ENCODE measurements at places on chromosomes 1 and 21. TPM values are rescaled to one million over a fixed set of nuclear protein-coding genes. Genes with fewer than 3 reads are reported as not detected.

- DNase-seq: no peak
- no peaks in the 10 kb centered on the region for H3K27me3 ChIP-seq
- no peaks in the 10 kb centered on the region for H3K36me3 ChIP-seq
- no peak overlapping the region for H3K4me3 ChIP-seq
- no peak overlapping the region for H3K27ac ChIP-seq
Observed at GRCh38 chr1:201603613-201604232, 64.8 kb downstream of the NAV1 start.

- H3K27me3 ChIP-seq: no peaks in the 10 kb centered on the region
- peak overlapping the region; percentile 84 for H3K4me3 ChIP-seq
- H3K27ac ChIP-seq: peak overlapping the region; percentile 99
- H3K36me3 ChIP-seq: no peaks in the 10 kb centered on the region
- H3K4me1 ChIP-seq: peaks cover 3% of the 10 kb centered on the region
- DNase-seq: no peak
Observed at GRCh38 chr1:111140680-111140967, 601 bp downstream of the CEPT1 start.

DNA sequence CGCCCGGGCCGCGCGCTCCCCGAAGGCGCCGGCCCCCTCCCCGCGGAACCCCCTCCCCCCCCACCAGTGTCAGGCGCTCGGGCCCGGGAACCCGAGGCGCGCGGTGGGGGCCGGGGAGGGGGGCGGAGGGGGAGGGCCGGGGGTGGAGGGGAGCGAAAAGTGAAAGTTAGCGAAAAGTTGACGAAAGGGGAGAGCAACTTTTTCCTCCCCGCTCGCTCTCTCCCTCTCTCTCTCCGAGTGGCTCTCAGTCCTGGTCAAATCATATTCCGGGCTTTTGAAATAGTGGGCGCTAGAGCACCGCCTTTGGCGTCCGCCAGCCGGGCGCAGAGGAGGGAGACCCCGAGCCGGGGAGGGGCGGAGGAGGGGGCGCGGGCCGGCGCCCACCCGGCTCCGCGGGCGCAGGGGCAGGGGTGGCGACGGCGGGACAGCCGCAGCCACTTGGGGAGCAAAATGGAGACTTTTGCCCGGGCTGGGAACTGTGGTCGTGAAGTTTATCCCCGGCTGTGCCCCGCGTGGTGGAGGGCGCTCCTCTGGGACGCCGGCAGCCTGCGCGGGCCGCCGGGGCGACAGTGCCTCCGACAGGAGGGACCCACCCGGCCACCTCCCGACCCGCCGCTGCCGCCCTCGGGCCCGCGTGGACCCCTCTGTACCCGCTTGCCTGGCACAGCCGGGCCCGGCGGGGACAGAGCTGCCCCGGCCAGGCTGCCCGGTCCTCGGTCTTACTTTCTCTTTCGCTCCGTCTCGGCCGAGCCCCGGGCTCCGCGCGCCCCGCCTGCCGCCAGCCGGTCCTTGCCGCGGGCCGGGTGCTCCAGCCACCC is 697 bp downstream of the PRDM16 start:
- no peaks in the 10 kb centered on the region for H3K36me3 ChIP-seq
- DNase-seq: no peak
- peaks cover 57% of the 10 kb centered on the region for H3K27me3 ChIP-seq
- H3K4me3 ChIP-seq: peak overlapping the region; percentile 49

GRCh38 chr1:85240643-85241042 is 18.8 kb downstream of the C1orf52 start:
- no peak for DNase-seq
- peaks cover 7% of the 10 kb centered on the region for H3K4me1 ChIP-seq

DNA sequence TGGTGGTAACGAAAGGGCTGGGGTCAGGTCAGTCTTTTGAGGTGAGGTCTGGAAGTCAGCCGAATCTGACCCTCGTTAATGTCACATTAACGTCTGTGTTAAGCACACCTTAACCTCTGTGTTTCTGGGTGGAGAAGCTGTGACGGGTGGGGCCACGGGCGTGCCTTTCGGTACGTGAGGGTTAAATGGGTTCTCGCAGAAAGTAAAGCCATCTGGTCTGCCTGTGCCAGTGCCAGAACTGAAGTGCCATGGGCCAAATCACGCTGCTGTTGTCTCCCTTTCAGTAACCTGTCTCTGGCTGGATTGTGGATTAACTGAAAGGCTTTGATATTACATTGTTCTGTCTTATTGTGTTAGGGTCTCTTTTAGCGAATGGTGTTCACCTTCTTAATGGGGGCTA is 14.4 kb downstream of the URB2 start:
- no peak overlapping the region for H3K27ac ChIP-seq
- no peak for DNase-seq
- H3K27me3 ChIP-seq: no peaks in the 10 kb centered on the region
- H3K4me3 ChIP-seq: no peak overlapping the region

DNA sequence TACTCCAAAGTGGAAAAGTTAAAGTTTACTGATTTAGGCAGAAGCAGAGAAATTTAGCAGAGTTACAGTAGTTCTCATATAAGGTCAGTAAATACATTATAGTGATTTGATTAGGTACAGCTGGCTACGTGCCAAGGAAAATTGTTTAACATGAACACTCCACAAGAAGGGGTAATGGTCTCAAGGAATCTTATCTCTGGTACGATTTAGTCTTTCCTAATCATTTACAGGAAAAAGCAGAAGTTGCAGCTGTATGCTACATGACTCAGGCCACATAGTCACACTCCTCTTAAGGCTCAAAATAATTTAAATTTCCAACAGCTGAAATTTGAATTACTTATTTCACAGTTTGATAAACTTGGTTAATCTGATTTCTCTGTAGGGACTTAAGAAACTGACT is 36.9 kb upstream of the OR2B11 start:
- H3K27me3 ChIP-seq: no peaks in the 10 kb centered on the region
- H3K27ac ChIP-seq: no peak overlapping the region
- no peak overlapping the region for H3K4me3 ChIP-seq
- DNase-seq: no peak

DNA sequence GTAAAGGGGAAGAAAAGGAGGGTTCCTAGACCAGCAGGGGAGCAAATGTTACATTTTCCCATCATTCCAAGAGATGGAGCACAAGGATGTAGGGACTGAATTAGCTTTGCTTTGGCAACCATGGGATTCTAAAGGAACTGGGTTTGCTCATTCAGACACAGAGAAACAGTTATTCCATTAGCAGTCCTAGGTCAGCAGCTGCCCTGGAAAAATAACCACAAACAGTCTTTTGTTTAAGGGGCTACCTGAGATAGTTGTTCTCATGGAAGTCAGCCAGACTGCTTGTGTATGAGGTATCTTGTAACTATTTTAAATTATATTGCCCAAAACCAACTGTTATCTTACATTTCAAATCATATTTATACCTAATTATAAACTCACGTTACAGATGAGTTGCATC is 58.4 kb upstream of the VCAM1 start:
- no peak for DNase-seq
- H3K4me1 ChIP-seq: no peaks in the 10 kb centered on the region
- no peak overlapping the region for H3K27ac ChIP-seq
- H3K4me3 ChIP-seq: no peak overlapping the region
- no peaks in the 10 kb centered on the region for H3K36me3 ChIP-seq
- no peaks in the 10 kb centered on the region for H3K27me3 ChIP-seq

DNA sequence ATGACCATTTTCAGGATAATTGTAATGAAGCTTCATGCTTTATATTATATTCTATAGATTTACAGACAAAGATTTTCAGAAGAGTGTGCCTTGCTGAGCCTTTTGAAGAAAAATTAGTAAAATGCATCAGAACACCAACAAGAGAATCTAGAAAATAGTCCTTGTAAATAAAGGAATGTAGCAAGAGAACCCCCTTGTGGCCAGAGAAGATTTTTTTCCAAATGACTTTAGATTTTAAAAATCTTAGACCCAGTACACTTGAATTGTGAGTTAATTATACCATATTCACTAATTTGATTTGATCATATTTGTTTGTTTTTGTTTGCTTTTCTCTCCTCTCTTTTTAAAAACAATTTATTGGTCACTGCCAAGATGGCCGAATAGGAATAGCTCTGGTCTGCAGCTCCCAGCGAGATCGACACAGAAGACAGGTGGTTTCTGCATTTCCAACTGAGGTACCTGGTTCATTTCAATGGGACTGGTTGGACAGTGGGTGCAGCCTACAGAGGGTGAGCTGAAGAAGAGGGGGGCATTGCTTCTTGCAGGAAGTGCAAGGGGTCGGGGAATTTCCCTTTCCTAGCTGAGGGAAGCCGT is 12.8 kb upstream of the IFI44L start:
- no peaks in the 10 kb centered on the region for H3K27me3 ChIP-seq
- no peak overlapping the region for H3K27ac ChIP-seq
- no peak for DNase-seq
- H3K4me3 ChIP-seq: no peak overlapping the region

DNA sequence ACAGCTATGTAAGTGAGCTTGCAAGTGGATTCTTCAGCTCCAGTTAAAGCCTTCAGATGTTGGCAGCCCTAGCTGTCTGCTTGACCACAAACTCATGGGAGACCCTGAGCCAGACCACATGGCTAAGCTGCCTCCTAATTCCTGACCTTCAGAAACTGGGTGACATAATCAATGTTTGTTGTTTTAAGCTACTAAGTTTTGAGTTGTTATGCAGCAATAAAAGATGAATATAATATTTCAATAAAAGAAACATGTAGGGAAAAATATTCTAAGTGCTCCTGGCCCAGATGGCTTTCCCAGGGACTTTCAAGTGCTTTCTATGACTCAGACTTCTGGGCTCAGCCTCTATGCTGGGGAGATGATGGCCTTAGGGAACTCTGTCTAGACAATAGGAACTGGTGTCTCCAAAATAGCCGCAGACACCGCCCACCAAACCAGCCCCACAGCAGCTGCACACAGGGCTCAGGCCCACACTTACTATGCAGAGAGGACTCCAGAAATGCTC is 20.3 kb upstream of the AZIN2 start:
- no peak overlapping the region for H3K27ac ChIP-seq
- no peak overlapping the region for H3K4me3 ChIP-seq
- no peaks in the 10 kb centered on the region for H3K27me3 ChIP-seq
- DNase-seq: no peak
- no peaks in the 10 kb centered on the region for H3K36me3 ChIP-seq

DNA sequence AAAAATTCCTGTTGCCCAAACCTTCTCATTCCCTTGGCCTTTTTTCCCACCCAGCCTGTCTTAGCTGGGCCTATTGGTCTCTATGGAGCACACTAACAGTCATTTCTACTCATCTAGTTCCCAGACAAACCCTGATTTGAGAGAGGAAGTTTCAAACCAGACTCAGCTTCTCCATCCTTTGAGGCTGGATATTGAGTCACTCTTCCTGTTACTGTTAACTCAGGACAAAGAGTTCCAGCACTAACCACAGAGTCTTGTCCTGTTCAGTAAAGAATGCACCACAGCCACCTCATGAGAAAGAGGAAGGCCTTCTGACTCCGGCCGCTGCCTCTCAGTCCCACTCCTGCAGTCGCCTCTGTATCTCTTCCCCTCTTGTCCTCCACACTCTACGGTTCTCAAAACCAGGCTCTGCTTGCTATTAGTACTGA is 137.8 kb downstream of the PTPRC start:
- H3K27me3 ChIP-seq: no peaks in the 10 kb centered on the region
- H3K36me3 ChIP-seq: no peaks in the 10 kb centered on the region
- peak overlapping the region; percentile 51 for H3K27ac ChIP-seq
- H3K4me3 ChIP-seq: no peak overlapping the region
- H3K4me1 ChIP-seq: no peaks in the 10 kb centered on the region
- DNase-seq: no peak

DNA sequence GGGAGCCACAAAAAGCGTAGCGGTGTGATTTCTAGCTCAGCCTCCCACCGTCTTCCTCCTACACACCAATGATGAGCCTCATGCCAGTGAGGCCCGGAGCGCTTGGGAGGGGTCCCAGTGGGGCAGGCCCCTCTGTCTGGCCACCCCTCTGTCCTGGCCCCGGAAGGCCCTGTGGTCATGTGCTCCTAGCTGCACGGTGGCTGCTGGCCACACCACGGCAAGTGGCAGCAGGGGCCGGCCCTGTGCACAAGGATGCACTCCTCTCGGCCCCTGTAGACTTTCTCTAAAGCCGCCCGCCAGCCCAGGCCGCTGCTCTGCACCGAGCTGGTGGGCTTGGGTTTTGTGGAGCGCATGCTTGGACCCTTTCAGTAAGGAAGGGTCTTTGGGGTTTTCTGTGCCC is 53.6 kb downstream of the KCNAB2 start:
- H3K4me3 ChIP-seq: no peak overlapping the region
- no peaks in the 10 kb centered on the region for H3K4me1 ChIP-seq
- H3K36me3 ChIP-seq: no peaks in the 10 kb centered on the region
- peaks cover 42% of the 10 kb centered on the region for H3K27me3 ChIP-seq
- no peak for DNase-seq

- peaks cover 99% of the 10 kb centered on the region for H3K36me3 ChIP-seq
- H3K27me3 ChIP-seq: no peaks in the 10 kb centered on the region
- H3K4me3 ChIP-seq: no peak overlapping the region
- H3K27ac ChIP-seq: no peak overlapping the region
Observed at GRCh38 chr1:155776414-155776813, 80.6 kb downstream of the GON4L start.

DNA sequence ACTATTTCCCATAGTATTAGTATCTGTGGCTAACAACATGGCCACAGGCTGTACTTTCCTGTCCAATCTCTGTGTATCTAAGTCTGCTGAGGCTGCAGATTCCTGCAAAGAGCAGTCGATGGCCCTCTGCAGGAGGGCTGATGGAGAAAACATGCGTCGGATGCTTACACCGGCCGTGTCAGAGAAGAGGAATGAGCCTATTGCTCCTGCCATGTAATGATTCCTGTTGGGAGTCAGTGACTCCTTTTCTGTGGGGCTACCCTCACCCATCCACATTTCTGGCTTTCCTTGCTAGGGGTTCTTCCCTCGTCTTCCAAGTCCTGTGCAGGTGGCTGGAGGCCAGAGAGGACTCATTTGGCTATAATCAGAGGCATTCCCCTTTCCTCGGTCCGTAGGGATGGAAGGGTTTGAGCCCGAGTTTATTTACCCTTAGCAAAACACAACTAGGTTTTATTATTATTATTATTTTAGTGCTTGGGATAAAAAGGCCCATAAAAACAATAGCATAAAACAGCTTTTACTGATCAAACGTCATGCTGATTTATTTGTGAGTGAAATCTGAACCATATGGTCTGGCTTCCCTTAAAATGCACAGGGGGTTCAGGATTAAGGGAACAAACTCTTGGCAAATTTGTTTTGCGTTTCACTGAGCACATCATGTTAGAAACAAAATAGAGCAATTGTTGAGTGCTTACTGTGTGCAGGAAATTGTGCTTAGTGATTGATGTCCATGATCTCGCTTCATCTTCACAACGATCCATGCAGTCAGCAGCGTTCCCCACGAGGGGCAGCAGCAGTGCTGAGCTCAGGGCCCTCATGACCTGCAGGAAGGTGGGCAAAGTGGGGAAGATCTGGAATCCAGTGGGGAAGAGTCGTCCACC is 70.8 kb downstream of the KIF26B start:
- H3K27ac ChIP-seq: no peak overlapping the region
- H3K36me3 ChIP-seq: no peaks in the 10 kb centered on the region
- DNase-seq: no peak
- no peak overlapping the region for H3K4me3 ChIP-seq

GRCh38 chr1:229694053-229694693 is 68.1 kb downstream of the URB2 start:
- no peaks in the 10 kb centered on the region for H3K36me3 ChIP-seq
- no peaks in the 10 kb centered on the region for H3K27me3 ChIP-seq
- no peak overlapping the region for H3K4me3 ChIP-seq
- DNase-seq: no peak
- H3K4me1 ChIP-seq: peaks cover 9% of the 10 kb centered on the region

- H3K4me1 ChIP-seq: peaks cover 10% of the 10 kb centered on the region
- H3K4me3 ChIP-seq: no peak overlapping the region
- H3K27me3 ChIP-seq: no peaks in the 10 kb centered on the region
- no peak overlapping the region for H3K27ac ChIP-seq
Observed at GRCh38 chr1:11281518-11282331, 8.7 kb downstream of the UBIAD1 start.

The RIMKLA gene
- 0.04 TPM for total RNA-seq

The SPATA45 gene
- not detected for total RNA-seq

The VSIG8 gene
- 2.1 TPM for total RNA-seq

The LENEP gene
- not detected for total RNA-seq

The ZMYND12 gene
- 0.79 TPM for total RNA-seq

The HENMT1 gene
- 4.6 TPM for total RNA-seq

The LMOD1 gene
- 12.8 TPM for total RNA-seq
